ENCODE measurements at places on chromosomes 7 and 10.

- peak; percentile 39 for DNase-seq
Measured at GRCh38 chr7:94374721-94375566, 19.8 kb upstream of the COL1A2 start.

DNA sequence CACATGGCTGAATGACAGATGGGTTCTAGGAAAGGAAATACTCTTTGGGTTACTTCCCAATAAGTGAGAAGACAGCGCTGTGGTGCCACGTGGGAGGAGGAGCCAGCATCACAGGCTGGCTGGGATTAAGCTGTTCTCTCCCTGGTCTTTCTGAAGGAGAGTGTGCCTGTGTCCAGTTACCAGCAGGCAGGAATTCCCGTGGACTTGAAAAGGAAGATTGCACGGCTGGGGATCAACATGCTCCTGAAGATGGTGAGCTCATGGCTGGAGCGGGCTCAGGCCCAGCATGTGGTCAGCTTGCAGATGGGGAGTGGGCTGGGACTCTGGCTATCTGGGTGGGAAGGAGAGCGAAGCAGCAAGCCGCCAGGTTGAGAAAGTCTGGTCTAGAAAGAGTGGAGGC is 8.1 kb downstream of the ADCK2 start:
- DNase-seq, result no peak

- DNase-seq, result no peak
Measured at GRCh38 chr7:2074691-2075090, 158.1 kb downstream of the MAD1L1 start.

DNA sequence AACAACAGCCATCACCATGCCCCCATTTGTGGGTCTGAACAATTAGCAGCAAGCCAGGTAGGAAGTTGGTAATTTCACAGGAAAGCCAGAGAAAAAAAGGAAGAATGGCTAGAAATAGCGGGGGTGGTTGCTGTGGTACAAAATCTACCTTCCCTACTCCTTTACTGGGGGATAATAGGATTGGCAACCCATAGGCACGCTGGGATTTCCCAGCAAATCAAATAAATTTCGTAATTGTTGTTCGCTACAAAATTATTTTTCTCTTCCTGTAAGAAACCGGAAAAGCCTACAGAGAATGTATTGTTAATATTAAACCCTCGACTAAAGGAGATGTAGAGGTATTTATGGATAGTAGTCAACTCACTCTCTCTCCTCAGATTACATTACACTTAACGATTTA is 123.9 kb downstream of the DOCK4 start:
- no peak for DNase-seq

- no peak for DNase-seq
Measured at GRCh38 chr7:132438926-132439325, 137.3 kb downstream of the PLXNA4 start.

DNA sequence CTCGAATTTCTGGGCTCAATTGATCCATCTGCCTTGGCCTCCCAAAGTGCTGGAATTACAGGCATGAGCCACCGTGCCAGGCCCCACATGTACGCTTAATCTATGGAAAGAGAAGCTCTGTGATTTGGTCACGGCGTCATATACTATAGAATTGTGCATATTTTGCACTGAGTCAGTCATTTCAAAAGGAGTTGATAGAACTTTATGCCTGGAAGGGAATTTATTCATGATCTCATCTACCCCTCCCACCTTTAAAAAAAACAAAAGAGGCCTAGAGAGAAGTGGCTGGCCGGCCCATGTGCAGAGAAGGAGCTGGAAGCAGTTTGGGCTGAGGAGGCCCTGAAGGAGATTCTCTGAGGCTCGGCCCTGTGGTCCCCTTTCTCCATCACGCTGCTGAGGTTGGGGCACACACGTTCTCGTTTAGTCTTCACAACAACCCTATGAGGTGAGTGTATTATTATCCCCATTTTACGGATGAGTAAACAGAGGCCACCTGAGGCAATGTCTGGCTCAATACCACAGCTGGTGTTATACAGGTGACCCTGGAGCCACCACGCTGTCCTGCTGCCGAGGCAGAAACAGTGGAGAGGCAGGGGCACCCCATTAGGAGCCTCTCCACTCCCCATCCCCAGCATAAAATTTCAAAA is 47.2 kb upstream of the ZRANB1 start:
- DNase-seq, result no peak

DNA sequence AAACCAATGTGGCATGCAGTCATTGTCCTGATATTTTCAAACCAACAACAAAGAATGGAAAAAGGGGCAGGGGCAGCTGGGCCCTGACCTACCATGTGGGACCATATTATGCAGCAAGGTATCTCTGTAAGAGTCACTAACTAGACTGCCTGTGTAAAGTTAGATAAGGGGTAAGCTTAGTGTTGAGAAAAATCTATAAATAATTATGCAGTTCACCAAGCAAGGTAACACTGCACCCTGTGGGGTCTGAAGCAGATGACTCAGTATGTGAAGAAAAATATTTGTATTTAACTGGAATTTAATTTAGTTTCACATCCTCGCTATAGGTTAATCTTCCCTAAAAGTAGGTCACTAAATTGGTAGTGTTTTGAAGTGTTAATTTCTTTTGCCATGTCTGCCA is 99.3 kb downstream of the PPP1R3A start:
- DNase-seq, result no peak

- peak; percentile 41 for DNase-seq
Measured at GRCh38 chr7:131235489-131236317, 92.0 kb upstream of the MKLN1 start.

- no peak for DNase-seq
Measured at GRCh38 chr7:139487366-139488080, 4.0 kb upstream of the KLRG2 start.

GRCh38 chr7:26645121-26645520 is 219.3 kb downstream of the SKAP2 start:
- no peak for DNase-seq

DNA sequence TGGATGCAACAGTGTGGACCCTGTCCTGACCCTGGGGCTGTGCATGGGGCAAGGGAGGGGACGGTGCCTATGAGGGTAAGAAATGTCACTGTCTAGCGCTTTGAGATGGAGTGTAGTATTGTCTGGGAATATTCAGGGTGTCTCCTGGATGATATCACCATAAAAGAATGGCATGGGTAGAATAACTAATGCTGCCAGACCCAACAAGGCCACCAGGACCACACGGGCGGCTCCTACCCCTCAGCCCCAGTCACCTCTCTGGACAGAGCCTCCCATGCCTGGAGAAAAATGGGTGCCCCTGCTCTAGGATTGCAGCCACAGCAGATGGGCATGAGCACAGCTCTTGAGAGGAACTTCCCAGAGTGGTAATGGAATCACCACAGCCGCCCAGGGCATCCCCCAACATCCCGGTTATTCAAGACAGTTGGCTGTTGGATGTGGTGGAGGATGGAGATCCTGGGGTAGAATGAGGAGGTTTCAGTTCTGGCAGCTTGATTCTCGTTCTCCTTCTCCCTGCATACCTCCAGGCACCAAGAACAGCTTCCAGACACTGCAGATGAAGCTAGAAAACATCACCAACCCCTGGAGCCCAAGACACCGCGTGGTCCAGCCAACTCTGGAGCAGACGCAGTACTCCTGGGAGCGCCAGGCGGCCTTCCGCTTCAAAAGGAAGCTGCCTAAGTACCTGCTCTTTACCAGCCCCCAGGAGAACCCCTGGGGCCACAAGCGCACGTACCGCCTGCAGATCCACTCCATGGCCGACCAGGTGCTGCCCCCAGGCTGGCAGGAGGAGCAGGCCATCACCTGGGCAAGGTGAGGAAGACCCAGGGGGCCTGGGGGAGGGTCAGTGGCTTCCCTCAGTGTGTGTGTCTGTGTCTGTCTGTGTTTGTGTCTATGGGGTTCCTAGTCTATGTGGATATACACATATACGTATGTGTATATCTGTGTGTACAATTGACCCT is 6.2 kb downstream of the AOC1 start:
- DNase-seq, result no peak

- no peak for DNase-seq
Measured at GRCh38 chr7:156353352-156353751, 287.2 kb upstream of the RNF32 start.

GRCh38 chr7:74495112-74496086 is 41.7 kb downstream of the GTF2IRD1 start:
- no peak for DNase-seq

- DNase-seq, result no peak
Measured at GRCh38 chr10:94614558-94614957, 69.0 kb downstream of the HELLS start.
